ENCODE measurements at places on chromosomes 12 and 14. TPM values are rescaled to one million over a fixed set of nuclear protein-coding genes. Genes with fewer than 3 reads are reported as not detected.

GRCh38 chr14:61877035-61877390 lies 114.8 kb downstream of the SNAPC1 start:
- DNase-seq: no peak

DNA sequence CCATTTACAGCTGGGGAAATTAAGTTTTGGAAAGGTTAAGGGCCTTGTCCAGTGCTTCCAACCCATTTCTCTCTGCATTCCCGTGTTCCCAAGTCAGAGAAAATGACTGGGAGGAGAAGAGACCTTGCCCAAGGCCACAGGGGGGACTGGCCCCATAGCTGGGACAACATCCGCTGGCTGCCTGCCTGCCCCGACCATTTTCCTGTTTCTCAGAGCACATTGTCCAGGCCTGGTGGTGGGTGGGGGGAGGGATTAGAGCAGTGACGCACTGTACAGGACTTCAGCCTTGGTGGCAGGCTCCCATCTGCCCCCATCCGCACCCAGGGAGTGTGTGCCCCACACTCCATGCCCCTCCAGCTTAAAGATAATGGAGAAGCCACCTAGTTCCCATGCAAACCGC lies 27.7 kb downstream of the DIO3 start:
- DNase-seq: no peak

GRCh38 chr14:76313852-76314251 lies 62.1 kb upstream of the ESRRB start:
- no peak for DNase-seq

DNA sequence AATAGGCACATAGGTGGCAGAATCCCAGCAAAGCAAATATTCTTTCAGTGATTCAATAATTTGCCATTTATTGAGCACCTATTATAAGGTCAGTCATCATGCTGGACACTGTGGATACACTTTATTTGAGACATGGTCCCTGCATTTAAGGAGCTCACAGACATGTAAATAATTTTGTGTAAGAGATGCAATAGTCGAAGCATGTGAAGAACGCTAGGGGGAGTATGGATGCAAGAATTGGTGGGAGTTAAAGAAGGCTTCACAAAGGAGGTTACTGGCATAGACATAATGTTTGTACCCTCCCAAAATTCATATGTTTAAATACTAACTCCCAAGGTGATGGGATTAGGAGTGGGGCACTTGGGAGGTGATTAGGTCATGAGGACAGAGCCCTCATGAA lies 260.6 kb upstream of the GARIN6 start:
- no peak for DNase-seq

DNA sequence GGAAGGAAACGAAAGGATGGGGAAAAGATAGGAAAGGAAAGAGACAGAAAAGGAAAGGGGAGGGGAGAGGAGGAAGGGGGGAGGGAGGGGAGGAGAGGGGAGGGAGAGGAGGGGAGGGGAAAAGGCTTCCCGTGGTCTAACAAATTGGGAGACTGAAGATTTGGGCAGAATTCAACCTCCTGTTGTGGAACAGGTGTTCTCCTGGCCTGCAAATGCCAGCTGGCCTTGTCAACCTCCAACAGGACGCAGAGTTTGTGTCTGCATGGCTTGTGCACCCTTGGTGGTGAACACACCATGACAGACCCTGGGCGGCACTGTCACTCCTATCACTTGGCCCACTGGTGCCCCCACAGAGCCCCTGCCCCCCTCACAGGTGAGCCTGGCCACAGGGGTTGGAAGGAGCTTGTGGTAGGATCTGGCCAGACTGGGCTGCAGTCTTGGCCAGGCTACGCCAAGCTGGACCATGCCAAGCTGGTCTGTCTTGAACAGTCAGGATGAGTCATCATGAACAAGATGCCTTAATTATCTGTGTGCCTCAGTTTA lies 321.6 kb downstream of the BCL11B start:
- DNase-seq: no peak

DNA sequence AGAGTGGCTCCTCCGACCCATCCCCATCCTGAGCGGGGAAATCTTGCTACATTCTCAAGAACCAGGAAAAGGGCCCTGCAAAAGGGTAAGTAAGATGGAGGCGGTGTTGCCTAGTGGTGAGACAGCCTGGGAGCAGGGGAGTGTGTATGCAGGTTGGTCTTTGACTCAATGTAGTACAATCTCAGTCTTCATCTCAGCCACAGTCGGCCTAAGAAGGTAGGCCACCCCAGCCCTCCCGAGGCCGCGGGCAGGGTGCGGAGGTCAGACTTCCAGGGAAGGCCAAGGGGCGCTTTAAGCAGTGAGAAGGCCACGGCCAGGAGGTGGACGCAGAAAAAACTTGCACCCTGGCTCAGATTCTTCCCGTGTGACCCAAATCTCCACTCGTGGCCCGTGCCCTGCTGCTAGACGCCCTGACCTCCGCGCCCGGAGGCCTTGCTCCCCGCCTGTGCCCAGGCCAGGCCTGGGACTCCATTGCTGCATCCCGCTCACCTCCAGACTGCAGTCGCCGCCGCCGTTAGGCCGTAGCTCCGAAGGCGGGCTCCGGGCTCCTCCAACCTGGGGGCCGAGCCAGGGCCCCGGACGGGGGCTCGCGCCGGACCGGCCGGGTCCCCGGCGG lies 435 bp downstream of the FOXM1 start:
- no peak for DNase-seq

- DNase-seq: no peak
Measured at GRCh38 chr12:2171672-2172426, 119.1 kb downstream of the CACNA1C start.

- no peak for DNase-seq
Measured at GRCh38 chr12:93115646-93116045, 186.6 kb upstream of the EEA1 start.

DNA sequence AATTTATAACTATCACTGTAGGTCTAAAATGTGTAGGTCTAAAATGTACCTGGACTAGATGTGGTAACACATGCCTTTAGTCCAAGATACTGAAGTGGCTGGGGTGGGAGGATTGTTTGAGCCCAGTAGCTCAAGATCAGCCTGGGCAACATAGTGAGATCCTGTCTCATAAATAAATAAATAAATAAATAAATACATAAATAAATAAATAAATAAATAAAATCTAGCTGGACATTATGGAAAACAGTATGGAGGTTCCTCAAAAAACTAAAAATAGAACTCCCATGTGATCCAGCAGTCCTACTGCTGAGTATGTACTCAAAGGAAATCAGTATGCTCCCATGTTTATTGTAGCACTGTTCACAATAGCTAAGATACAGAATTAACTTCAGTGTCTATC lies 24.0 kb downstream of the PDE3A start:
- DNase-seq: no peak

GRCh38 chr14:64729386-64730060 lies 25.3 kb downstream of the PLEKHG3 start:
- no peak for DNase-seq

DNA sequence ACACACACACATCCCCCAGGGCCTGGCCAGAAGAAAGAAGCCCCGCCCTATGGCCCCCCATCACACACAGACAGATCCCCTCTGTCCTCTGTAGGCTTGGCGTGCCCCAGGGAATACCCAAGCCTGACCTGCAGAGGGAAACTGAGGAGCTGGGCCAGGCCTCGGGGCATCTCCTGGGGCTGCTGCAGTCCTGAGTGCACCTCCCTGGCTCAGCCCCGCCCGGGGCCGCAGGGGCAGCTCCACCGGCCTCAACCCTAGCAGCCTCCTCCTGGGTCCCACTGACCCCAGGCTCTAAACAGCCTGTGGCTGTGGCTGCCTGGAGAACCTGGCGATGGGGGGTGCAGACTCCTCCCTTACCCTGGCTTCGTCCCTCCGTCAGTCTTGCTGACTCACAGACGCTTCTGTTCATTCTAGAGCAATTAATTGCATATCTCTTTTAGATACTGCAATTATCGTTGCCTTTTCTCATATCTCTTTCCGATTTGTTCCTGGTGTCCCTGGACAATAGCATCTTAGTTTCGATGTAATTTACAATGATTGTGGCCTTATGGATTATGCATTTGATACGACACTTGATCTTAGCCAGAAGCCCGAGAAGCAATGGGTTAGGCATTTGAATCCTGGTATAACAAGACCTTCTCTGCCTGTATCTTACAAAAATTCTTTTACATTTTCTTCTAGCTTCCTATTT lies 45.8 kb upstream of the EIF5 start:
- no peak for DNase-seq

GRCh38 chr14:89201645-89202044 lies 215.4 kb downstream of the FOXN3 start:
- no peak for DNase-seq

DNA sequence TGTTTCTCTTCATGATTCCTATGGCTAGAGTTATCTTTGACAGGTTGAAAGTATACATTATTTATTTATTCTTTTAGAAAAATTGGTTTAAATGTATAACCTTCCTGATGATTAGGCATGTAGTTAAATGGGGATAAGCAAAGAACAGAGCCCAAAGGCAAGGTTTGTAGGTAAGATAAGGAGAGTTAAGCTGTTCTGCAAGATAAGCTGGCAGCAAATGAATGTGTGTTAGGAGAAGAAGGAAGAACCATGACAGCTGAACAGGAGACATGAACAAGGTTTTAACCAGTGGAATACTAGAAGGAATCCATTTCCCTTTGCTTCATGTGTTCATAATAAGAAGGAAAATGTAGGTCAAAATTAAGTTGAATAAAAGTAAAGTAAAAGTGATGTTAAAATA lies 1330.1 kb upstream of the USP15 start:
- DNase-seq: no peak

TAS2R31 gene
- polyA plus RNA-seq: not detected

NIN gene
- 37.1 TPM for polyA plus RNA-seq

PTPN6 gene
- 182 TPM for polyA plus RNA-seq

LRCOL1 gene
- not detected for polyA plus RNA-seq

GUCY2C gene
- not detected for polyA plus RNA-seq

RNASE7 gene
- not detected for polyA plus RNA-seq

CACNA1C gene
- polyA plus RNA-seq: 0.10 TPM

CLEC4D gene
- polyA plus RNA-seq: not detected
